ENCODE measurements at places on chromosomes 6 and 20.
A peak's percentile ranks its signal among the peaks of the same experiment; 100 is the strongest.

DNA sequence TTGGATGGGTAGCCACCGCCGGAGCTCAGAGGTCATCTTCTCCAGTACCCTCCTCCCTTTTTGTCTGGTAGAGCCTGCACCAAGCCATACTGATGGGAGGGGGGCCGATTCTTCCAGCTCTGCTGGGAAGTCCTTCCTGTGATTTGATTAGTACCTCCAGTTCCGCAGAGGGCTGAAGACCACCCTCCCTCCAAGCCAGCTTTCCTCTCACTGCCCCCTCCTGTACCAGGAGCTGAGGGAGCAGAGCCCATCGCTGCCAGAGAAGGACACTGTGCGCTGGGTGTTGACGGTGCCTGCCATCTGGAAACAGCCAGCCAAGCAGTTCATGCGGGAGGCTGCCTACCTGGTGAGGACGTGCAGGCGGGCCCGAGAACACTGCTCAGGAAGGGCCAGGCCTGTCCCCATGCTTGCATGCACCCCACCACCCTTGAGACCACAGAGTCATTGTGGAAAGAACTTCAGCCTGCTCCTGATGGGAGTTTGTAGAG lies 13.2 kb downstream of the HSPA12B start:
- no peaks in the 10 kb centered on the region for H3K36me3 ChIP-seq
- no peak for ATAC-seq
- H3K4me1 ChIP-seq, result peaks cover 13% of the 10 kb centered on the region

- no peaks in the 10 kb centered on the region for H3K4me1 ChIP-seq
- peaks cover 42% of the 10 kb centered on the region for H3K27me3 ChIP-seq
- H3K36me3 ChIP-seq, result no peaks in the 10 kb centered on the region
- ATAC-seq, result no peak
Observed at GRCh38 chr20:58192567-58192966, 35.9 kb downstream of the ANKRD60 start.

- peaks cover 86% of the 10 kb centered on the region for H3K4me1 ChIP-seq
- no peaks in the 10 kb centered on the region for H3K27me3 ChIP-seq
- no peak overlapping the region for H3K4me3 ChIP-seq
Observed at GRCh38 chr6:14735956-14736486, 509.8 kb upstream of the JARID2 start.

- H3K36me3 ChIP-seq, result no peaks in the 10 kb centered on the region
- no peaks in the 10 kb centered on the region for H3K4me1 ChIP-seq
- no peak overlapping the region for H3K27ac ChIP-seq
- ATAC-seq, result no peak
- H3K27me3 ChIP-seq, result no peaks in the 10 kb centered on the region
Observed at GRCh38 chr20:19423900-19424620, 211.6 kb downstream of the SLC24A3 start.

GRCh38 chr20:60236613-60237012 lies 278.4 kb downstream of the CDH26 start:
- no peak for ATAC-seq
- no peak overlapping the region for H3K4me3 ChIP-seq
- no peaks in the 10 kb centered on the region for H3K27me3 ChIP-seq
- no peak overlapping the region for H3K27ac ChIP-seq

- H3K4me1 ChIP-seq, result peaks cover 13% of the 10 kb centered on the region
- H3K36me3 ChIP-seq, result no peaks in the 10 kb centered on the region
- peak; percentile 35 for ATAC-seq
- H3K27me3 ChIP-seq, result peaks cover 9% of the 10 kb centered on the region
- H3K27ac ChIP-seq, result no peak overlapping the region
Observed at GRCh38 chr6:116616737-116617053, 416 bp downstream of the RSPH4A start.

All from stimulated activated memory B cell treated with anti-CD40 and anti-IgM and Interleukin-4, amounts not matched to agents 10 μg/mL and 1 μg/mL and 100 μg/mL, for 72 hours (primary cell).